ENCODE measurements at places on chromosomes 7 and 10.

DNA sequence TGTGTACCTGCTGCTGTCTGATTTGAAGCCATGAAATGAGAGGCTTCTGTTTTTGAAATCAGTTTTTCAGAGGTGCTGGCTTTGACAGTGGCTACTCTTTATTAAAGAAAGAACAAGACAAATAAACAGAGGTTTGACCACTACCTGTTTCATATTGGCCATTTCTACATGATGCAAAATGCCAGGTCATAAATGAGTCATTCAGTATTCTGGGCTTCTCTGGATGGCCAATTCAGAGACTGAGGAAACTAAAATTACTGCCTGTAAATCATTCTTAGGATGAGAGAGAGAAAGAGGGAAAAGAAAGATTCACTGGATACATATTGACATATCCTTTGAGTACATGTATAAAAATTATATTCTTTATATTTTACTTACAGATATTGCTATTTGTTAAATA, 303.3 kb upstream of the ETV1 start:
- no peak for DNase-seq

GRCh38 chr10:84966708-84967441, 638.5 kb downstream of the CCSER2 start:
- no peak for DNase-seq

DNA sequence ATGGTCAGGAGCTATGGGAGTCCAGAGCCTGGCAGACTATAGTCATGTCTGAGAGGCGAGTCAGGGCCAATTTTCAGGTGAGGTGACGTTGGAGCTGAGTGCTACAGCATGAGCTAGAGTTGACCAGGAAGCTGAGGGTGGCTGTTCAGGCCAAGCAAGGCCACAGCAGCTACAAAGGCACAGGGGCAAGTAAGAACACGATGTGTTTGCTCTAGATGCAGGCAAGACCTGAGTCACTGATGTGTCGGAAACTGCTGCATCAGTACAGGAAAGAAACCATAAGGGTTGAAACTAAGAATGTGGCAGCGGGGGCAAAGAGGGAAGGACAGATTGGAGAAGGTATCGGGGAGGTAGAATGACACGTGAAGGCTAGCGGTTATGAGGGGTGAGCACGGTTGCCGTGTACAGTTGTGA, 11.8 kb upstream of the RRP12 start:
- no peak for DNase-seq

DNA sequence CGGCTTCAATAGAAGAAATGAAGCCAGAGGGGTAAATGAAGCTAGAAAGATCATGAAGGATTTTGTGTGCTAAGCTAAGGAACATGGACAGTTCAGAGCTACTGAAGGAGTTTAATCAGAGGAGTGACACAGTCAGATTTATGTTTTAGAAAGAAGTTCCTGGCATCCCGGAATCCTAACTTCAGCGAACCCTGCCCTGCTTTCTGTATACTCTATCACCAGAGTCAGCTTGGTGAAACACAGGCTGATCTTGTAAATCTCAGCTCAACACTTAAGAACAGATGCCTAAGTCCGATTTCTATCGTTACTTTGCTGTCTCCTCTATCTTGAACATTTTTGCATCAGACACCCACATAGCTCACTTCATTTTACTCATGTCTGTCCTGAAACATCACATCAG, 9.1 kb downstream of the AHR start:
- no peak for DNase-seq

DNA sequence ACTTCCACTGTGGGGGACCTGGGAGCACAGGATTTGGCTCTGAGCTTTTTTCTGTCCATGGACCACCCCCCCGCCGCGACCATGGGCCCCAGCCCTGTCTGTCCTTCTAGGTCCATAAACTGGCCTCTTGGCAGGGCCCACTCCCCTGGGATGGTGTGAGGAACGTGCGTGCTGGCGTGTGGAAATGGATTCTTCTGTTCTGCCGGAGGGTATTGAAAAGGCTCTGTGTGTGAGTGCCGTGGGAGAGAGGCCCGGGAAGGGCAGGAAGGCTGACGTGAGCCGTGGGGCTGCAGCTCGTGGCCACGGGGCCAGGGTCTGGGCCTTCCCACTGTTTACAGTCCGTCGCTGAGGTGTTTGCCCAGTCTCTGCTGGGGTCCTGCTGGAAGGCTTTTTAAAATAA, 123.7 kb downstream of the GRK5 start:
- no peak for DNase-seq

DNA sequence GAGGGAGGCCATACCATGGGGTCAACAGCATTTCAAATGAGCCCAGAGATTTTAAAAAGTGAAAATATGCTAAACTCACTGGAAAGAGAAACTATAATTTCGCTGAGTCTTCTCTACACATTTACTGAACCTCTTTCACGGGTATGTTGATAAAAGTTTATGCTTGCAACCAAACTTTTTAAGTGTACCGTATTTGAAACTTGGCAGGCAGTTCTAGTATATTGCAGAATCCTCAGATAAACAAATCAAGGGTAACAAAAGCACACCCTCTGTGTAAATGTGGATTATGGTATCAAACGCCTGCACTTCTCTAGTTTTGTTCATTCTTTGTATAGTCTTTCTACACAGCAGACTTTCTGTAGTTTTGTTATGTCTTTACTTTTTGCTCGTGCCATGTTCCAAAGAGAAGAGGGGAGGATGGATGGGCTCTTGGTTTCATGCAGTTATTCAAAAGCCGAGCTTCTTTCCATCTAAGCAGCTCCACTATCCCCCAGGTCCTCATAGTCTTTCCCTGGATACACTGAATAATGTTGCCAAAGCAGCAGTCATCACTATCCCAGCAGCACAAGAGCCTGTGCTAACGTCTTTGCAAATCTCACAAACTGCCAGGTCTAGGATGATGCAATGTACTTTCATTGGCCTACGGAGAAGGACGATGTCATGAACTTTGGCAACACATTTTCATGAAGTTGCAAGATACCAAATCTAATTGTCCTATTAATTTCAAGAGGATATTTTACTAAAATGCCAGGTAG, 131.2 kb downstream of the MPP7 start:
- no peak for DNase-seq

- no peak for DNase-seq
These were observed 12.1 kb downstream of the SAP25 start for GRCh38 chr7:100561491-100562194.

- DNase-seq, result no peak
These were observed 30.7 kb upstream of the TTYH3 start for GRCh38 chr7:2601065-2601464.

- DNase-seq, result no peak
These were observed 552.3 kb downstream of the PTPRN2 start for GRCh38 chr7:158035343-158035742.

- peak; percentile 83 for DNase-seq
These were observed 188.7 kb upstream of the PPP1R3A start for GRCh38 chr7:114107522-114107921.

- DNase-seq, result no peak
These were observed 187.7 kb downstream of the DOCK4 start for GRCh38 chr7:112018305-112019030.

DNA sequence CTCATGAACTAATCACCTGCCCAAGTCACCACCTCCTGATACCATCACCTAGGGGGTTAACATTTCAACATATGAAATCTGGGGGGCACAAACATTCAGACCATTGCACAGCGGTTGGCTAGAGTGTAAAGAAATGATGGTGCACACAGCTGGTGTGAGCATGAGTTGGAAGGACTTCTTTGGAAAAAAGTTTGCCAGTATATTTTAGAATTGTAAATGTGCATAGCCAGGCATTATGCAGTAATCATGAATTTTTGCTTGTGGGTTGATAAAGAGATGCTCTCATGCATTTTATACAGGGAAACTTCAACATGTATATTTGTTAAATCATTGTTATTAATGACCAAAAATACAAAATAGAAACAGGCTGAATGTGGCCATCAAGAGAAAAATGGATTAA, 100.0 kb downstream of the VWC2 start:
- DNase-seq, result no peak

DNA sequence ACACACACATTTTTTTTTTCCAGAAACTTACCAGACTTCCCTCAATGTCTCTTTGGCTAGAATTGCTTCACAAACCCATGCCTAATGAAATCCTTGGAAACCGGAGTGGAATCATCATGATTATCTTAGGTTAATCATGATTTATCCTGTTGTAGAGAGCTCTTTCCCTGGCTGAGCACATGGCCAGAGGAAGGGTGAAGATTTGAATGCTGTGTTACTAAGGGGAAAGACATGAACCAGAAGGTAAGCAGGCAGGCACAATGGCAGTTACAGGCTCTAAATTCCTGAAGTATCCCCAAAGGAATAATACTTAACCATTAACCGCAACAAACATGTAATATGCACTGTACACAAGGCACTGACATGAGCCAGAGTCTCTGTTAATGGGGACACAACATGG, 4.1 kb upstream of the RNF148 start:
- DNase-seq, result no peak

DNA sequence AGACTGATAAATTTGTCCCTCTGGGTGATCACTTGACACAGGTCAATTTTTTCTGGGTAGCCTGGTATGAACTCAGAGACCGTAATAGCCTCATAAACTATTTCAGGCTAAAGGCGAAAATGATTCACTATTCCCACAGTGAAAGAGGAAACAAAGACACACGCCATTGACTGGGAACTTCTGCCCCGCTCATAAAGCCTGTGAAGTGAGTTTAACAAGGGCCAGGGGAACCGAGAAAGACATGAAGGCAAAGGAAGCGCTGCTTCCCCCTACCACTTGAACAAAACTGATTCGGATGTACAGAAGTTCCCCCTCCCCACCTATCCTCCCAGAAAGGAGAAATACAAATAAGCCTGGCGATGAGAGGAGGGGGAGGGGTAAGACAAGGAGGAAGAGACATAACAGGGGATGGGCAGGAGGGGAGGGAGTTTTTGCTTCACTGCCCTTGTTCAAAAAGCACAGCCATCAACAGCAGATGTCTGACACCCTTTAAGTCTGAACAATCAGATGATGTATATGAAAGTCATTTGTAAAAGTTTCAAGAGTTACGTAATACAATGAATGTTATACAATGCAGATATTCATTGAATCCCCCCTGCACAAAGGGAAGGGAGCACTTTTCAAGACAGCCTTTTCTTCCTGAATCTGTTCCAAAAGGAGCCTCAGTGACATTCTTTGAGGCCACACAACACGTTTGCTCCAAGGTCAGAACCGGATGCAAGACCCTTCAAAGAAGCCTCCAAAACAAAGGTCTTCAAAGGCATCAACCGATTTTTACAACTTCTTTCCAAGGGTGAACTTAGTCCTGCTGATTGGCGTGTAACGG, 734 bp downstream of the ABCB4 start:
- DNase-seq, result peak; percentile 22

GRCh38 chr10:16192337-16192736, 244.5 kb upstream of the PTER start:
- no peak for DNase-seq

DNA sequence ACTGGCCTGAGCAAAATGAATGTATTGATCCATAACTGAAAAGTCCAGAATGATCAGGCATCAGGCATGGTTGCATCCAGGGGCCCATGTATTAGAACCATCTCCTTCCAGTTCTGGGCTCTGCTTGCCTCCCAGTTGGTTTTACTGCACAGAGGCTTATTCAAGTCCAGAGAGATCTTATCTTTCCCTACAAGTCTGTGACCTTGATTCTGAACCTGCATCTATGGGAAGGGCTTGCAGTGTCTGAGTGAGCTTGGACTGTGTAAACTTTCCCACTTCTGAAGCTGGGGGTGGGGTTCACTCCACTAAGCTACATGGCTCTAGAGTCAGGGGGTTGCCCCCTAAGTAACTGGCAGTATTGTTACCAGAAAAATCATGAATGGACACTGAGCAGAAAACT, 136.2 kb downstream of the TCF7L2 start:
- no peak for DNase-seq

DNA sequence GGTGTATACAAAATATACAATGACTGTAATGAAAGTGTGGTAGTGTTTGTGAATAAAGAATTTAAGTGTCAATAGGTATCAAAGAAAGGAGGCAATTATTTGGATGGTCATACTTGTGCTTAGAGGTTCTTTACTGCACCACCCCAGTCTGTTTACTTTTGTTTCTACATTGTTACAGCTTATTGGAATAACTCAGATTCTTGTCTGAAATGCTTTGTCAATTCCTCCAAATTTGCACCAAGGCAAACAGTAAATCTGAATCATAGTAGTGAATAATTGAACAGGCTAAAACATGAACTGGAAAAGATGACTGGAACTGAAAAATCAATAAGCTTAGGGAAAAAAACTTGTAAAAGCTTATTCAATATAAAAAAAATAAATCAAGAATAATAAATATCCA, 319.2 kb downstream of the EXOC4 start:
- no peak for DNase-seq

DNA sequence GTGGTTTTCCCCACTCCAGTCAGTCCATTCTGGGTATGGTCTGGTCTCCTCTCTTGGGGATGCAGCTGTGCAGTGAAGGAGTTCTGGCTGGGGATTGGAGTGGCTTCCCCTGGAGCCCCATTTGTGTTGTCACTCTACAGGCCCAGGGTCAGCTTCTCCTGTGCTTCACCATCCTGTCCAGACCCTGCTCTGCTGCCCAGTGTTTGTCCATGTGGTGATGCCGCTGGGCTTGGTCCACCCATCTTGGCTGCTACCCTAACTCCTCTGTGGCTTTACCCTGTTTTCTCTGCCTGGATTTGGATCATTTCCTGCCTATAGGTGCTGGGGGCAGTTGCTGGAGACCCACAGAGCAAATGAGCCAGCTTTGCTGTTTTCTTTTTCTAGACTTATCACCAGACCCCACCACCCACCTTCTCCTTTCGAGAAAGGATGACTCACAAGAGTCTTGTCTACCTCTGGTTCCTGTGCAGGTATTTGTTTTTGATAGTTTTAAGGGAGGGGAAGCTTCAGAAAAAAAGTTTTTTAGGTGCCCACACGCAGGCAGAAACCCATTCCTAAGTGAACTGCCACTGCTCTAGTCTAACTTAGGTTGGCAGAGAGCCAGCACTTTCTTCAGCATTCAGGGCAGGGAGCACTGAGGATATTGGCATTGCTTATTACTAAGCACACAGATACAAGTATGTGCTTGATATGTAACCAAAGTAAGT, 8.5 kb downstream of the ZDHHC16 start:
- DNase-seq, result no peak

- DNase-seq, result no peak
These were observed 93.1 kb upstream of the SMNDC1 start for GRCh38 chr10:110397856-110398255.

- DNase-seq, result peak; percentile 27
These were observed 27.3 kb upstream of the KMT2C start for GRCh38 chr7:152462995-152463708.

- DNase-seq, result no peak
These were observed 204.1 kb downstream of the TRIL start for GRCh38 chr7:28754027-28754426.

DNA sequence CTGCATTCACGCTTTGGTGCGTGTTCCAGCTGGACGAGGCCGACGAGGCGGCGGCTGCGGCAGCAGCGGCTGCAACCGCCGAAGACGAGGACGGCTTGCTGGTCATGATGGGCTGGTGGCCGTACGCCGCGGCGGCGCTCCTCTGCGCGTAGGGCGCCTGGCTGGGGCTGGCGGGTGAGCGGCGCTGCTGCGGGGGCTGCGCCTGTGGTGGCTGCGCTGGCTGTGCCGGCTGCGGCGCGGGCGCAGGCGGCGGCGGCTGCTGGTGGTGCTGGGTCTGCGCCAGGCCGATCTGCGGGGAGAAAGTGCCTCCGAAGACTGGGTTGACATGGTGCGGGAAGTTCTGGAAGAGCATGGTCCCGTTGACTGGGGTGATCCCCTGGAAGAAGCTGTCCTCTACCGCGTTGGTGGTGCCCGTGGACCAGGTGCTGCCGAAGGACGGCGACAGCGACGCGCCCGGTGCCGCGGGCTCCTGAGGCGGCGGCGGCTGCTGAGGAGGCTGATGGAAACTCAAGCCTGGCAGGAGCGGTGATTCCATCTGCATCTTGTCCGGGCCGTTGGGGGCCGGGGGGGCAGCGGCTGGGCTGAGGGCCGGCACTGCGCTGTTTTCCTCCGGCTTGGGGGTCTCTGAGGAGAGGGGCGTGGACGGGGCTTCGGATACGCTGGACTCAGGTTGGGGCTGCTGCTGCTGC, 51.1 kb downstream of the CPEB3 start:
- DNase-seq, result no peak

Measured in fibroblast of skin of left quadriceps (primary cell).